ENCODE measurements at places on chromosomes 5 and 9.

DNA sequence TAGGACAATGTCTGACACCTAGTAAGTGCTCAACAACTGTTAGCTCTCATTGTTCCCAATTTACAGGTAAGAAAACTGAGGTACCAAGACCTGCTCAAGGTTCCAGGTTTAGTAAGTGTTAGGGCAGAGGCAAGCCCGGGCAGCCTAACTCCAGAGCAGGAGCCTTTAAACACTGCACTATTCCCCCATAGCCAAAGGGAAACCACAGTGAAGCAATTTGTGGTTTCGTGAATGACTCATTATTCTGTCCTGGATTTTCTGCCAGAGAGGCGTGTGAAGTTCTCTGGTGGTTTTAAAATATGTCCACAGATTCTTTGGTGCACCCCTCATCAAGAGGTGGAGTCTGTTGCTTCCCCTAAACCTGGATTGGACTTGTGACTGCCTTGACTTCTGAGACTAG, 1.0 kb upstream of the MCC start:
- no peak for DNase-seq

DNA sequence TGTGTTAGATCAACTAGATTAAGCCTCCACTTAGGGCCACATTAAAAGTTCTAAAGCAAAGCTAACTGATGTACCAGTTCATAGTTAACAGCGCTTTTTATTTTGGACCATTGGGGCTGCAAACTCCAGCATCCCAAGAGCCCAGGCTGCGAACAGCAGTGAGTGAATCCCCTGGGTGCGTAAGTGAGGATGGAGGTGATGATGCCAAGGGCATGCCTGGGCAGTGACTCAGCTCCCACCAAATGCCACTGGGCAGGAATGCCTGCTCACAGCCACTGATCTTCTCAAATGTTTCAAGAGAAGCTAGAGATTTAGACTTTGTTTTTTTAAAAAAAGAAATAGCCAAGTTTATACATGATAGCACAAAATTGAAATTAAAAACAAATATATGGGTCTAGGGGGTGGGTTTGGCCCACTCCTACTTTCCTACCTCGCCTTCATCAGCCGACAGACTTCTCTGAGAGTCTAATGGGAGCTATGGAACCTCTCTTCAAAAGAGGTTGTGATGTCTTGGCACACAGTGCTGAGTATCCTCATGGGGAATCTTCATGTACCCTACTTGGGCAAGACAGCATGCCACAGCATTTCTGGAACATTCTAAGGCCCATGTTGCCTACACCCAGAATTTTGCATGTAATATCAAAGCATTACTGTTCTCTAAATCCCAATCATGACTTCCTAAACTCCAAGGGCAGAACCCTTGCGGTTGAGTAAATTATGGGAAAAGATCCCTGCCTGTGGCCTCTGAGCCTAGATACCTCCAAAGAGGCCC, 398.1 kb downstream of the EBF1 start:
- no peak for DNase-seq

DNA sequence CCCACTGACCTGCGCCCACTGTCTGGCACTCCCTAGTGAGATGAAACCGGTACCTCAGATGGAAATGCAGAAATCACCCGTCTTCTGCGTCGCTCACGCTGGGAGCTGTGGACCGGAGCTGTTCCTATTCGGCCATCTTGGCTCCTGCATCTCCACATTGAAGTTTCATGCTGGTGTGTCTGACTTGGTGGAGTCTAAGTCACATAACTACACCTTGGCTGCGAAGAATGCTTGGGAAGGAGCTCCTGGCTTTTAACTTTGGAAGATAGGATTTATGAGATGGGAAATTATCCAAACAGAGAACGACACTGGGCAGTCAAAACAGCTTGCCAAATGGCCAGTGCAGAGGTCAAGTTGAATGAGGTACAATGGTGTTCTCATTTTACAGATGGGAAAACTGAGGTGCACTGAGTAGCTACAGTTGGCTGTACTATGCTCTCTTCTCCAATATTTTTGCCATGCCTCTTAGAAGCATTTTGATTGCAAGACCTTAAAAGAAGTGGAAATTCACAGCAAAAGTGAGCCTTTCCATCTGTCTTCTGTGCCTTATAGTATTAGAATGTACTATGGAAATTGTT, 36.7 kb downstream of the CCDC192 start:
- no peak for DNase-seq

GRCh38 chr9:34862836-34863235, 95.2 kb upstream of the PHF24 start:
- DNase-seq: no peak

- no peak for DNase-seq
Observed at GRCh38 chr9:75891771-75892215, 1.3 kb downstream of the PCSK5 start.

- no peak for DNase-seq
Observed at GRCh38 chr5:73387149-73387591, 61.4 kb downstream of the FOXD1 start.

- no peak for DNase-seq
Observed at GRCh38 chr5:33891446-33891787, 373 bp downstream of the ADAMTS12 start.

DNA sequence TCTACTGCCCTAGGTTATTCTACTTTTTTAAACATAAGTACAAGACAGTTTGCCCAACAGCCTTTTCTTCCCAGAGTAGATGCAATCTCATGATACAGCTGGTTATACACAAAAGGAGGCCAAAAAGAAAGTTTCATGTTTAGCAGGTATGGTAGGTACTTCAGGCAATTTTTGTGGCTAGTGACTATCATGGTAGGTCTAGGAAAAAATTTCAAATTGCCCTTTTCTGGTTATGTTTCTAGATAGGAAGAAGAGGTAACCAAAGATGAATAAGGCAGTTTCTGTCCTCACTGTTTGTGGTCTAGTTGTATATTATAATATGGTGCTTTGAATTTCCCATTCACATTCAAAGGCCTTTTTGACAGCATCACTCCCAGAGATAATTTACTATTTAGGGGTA, 19.7 kb downstream of the MEGF9 start:
- no peak for DNase-seq

- no peak for DNase-seq
Observed at GRCh38 chr5:138077064-138077696, 6.7 kb upstream of the WNT8A start.

DNA sequence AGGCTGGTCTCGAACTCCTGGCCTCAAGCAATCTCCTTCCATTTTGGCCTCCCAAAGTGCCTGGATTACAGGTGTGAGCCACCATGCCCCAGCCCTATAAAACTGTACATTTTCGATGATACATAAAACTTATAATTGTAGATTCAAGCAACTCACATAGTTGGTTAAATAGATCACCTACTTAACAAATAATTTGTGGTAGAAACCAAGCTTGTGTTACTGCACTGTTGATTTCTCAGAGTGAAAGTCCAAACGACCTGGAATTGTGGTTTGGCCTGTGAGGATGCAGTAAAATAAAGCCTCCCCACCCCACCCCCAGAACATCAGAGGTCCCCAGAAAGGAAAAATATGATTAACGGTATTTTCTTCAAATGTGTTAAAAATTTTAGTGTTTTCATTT, 92.7 kb downstream of the TRIO start:
- DNase-seq: no peak

DNA sequence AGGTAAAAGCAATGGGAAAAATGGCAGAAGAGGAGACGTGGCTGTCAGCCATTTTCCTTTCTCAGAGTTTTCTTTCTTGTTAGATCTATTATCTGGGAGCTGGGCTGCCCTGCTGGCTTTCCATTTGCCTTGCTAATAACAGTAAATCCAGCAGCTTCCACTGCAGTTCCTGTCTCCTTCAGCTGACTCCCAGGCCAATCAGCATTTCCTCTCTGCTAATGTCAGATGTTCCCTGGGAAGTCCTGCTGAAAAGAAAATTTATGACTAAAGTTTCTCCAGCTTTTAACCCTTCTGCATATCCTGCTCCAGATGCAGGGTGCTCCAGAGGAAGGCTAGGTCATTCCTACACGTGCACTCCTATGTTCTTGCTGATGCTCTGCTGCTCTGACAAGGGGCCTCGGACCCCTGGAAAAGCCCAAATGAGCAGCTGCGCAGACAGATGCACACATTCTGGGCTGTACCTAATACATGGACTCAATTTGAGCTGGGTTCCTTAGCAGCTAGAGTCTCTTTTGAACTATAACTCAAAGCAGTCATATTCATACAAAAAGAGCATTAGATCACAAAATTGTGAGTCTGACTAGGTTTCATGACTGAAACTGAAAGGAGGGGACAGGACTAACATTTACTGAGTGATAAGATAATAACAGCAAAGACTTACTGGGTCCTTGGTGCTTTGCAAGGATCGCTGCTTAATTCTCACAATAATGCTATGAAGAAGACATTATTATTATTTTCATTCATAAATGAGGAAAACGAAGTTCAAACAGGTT, 182.2 kb downstream of the MAPKAP1 start:
- no peak for DNase-seq

- no peak for DNase-seq
Observed at GRCh38 chr9:83392228-83392627, 146.0 kb downstream of the FRMD3 start.

- DNase-seq: no peak
Observed at GRCh38 chr5:132500244-132500930, 9.8 kb upstream of the IRF1 start.

GRCh38 chr5:65094279-65094678, 325.5 kb downstream of the CWC27 start:
- no peak for DNase-seq

- DNase-seq: no peak
Observed at GRCh38 chr5:133415906-133416305, 196.4 kb downstream of the FSTL4 start.

GRCh38 chr9:93815677-93816076, 139.5 kb downstream of the BARX1 start:
- DNase-seq: no peak

- no peak for DNase-seq
Observed at GRCh38 chr9:93600504-93600903, 24.1 kb downstream of the PHF2 start.

DNA sequence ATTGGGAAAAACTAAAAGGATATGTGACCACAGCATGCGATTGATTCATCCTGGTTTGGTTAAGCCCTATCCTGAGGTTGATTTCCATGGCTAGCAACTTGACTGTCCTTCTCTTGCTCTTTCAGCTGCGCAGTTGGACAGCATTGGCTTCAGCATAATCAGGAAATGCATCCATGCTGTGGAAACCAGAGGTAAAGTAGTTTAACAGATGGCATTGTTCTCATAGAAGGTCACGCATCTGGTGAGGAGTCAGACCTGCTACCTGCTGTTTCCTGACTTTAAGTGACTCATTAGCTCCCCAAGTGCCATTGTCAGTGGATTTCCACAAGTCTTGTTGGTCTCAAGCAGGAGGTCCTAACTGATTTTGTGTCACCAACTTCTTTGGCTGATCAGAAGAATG, 266.9 kb downstream of the ARHGAP26 start:
- DNase-seq: no peak

DNA sequence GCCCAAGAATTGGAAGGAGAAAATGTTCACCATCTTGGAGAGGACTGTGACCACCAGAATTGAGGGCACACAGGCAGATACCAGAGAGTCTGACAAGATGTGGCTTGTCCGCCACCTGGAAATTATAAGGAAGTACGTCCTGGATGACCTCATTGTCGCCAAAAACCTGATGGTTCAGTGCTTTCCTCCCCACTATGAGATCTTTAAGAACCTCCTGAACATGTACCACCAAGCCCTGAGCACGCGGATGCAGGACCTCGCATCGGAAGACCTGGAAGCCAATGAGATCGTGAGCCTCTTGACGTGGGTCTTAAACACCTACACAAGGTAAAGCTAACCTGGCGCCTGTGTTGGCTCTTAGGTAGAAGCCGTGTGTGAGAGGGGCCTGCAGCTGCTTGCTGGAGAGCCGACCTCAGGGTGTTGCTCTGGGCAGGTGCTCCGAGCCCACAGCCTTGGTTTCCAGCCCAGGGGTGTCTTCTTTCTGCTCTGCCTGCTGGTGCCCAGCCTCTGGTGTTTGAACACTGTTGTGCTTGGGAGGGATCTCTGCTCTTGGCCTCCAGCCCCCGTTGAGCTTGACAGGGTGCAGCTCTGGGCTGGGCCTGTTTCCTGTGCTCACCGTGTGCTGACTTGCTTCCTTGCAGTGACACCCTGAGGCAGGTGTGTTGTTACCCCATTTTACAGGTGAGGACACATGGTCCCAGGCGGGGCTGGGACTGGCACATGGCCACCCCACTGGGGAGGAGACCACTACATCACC, 10.9 kb downstream of the EXOC3 start:
- no peak for DNase-seq

DNA sequence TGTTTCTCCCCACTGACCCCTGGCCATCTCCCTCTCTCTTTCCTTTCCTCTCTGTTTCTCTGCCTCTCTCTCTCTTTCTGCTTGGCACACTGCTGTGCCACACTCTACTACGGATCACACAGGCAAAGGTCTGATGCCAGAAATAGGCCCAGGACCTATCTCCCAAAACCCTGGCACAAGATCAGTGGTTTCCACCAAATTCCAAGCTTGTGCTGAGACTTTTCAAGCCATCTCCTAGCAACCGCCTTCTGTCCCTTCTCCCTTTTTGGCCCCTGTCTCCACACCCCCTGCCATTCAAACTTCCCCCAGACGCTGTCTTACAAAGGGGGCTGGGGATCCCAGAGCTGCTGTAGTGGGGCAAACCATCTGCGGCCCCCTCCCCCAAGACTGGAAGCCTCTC, 38.5 kb upstream of the RARS1 start:
- DNase-seq: no peak

Measured in activated CD8-positive, alpha-beta memory T cell treated with anti-CD3 and anti-CD28 coated beads for 4 hours (primary cell).